ENCODE measurements at places on chromosomes 1 and 21.

- peak; percentile 70 for DNase-seq
These were observed 26.8 kb downstream of the TMEM201 start for GRCh38 chr1:9615316-9616063.

DNA sequence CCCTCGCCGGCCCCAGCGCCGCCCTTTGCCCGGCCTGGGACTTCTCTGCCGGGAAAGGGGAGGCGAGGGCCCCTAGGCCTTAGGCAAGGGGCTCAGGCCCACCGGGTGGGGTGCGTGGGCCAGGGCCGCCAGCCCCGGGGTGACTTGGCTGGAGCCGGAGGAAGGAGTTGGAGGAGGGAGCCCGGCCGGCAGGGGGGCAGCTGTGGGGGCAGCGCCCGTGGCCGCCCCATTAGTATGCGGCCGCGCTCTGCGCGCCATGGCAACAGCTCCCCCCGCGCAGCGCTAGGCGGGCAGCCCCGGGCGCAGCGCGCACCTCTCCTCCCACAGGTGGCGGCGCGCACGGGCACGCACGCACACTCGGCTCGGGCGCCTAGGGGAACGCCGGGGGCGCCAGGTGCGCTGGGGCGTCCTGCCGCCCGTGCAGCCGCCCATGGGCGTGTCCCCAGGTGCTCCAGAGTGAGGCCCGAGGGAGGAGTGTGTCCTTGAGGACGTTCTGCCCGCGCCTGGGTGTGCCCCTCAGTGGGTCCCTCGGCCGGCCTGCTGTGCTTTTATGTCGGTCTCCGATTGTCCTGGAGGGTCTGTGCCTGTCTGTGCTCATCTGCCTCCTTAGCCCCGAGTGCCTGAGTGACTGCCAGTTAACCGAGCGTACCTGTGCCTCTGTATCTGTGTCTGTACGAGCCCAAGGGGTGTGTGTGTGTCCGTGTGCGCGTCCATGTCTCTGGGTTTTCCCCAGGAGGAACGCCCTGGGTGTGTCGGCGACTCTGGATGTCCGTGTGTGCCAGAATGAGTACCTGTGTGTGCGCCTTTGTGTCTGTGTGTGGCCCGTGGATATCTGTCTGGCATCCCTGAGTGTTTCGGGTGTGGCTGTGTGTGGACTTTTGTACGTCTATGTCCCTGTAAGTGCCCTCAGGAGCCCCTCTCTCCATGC is 38.2 kb upstream of the WASF2 start:
- DNase-seq: peak; percentile 55

- DNase-seq: no peak
These were observed 19.0 kb upstream of the LUZP1 start for GRCh38 chr1:23187637-23188036.

DNA sequence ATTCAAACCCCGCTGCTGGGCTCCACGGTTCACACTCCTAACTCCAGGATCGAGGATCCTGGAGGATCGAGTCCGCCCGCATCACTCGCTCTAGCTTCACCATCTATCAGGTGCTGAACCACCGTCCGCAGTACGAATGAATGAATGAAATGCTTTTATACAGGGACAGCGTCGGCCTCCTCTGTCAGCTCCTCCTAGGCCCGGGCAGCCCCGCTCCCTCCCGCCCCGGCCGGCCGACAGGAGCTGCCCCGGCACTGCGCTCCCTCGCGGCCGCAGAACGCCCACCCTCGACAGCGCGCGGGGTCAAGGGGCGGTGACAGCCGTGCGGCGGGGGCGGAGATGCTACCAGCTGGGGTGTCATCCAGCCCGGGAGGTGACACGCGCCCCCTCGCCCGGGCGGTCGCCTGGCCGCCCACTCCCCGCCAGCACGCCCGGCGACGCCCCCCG is 520 bp downstream of the ZBTB17 start:
- peak; percentile 53 for DNase-seq

DNA sequence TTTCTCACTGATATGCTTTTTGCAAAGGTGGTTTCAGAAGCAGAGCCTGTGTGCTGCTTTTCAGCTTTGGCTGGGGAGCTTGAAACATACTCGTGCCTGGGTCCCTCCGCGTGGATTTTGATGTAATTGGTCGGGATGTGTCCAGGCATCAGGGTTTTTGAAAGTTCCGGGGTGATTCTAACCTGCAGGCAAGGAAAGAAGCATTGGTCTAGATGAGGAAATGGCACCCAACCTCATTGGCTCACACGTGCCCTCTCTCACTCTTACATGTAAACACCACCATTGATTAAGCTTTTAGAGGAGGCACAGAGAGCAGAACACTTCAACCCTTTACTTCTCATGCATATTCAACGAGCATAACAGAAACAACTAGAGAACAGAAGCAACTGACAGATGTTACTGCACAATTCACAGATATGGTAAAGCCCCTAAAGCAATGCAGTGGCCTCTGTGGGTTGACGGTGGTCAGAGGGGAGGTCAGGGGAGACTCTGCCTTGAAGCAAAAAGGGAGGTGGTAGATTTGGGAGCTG is 112.1 kb downstream of the TLR5 start:
- no peak for DNase-seq

DNA sequence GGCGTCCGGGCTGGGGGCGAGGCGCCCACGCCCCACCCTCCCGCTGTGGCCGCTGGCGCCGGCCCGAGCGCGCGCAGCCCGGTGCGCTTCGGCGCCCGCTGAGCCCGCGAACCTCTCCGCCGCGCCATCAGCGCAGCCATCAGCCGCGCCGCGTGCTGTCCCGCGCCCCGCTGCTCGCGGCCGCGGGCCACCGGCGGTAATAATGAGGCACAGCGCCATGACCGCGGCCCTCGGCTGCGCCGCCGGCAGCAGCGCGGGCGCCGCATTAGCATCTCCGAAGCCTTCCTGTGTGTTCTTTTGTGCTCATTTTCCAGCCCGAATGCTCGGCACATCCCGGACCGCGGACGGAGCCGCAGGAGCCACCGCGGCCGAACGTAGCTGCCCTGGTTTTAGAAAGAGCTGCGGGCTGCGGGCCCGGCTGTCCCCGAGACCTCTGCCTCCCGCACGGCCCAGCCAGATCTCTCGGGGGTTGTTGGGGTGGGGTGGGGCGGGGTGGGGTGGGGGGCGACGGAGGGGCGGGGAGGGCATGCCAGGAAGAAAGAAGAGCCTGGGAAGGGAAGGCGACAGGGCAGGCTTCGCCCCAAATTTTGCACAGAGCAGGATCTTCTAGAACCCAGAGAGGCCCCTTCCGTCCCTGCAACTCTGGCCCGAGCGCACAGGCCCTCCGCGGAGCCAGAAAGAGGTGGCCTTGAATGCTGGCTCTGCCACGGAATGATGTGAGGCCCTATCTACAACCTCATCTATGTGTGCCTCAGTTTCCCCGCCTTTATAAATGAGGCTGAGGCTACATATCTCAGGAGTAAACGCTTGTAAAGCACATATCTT is 55.3 kb downstream of the RRAGC start:
- DNase-seq: no peak

DNA sequence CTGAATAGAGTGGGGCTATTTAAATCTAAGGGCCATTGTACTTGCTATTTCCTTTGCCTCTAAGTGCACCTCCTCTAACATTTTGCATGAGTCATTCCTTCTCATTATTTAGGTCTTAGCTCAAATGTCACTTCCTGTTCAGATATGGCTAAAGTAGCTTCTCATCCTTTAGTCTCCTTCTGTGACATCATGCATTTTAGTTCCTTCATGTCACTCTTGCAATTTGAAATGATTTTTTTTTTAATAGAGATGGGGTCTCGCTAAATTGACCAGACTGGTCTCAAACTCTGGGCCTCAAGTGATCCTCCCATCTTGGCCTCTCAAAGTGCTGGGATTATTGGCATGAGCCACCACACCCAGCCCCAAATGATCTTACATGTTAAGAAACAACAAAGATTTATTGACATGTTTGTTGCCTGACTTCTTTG is 6.6 kb downstream of the TBX19 start:
- no peak for DNase-seq

DNA sequence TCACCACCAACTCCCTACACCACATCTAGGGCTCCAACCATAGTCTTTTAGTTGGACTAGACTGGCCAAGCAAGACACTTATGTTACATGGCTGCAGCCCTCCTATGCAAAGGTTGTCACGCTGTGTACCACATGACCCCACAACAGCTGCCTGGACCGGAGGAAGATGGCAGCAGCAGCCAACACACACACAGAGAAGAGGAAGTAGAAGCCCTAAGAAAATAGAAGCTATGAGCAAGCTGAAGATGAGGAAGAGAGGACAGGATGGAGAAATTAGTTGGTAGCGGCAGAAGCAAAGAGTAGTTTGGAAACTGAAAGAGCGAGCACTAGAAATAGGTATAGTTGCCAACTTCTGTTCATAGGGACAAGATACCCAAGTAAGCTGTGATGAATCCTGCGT is 60.8 kb upstream of the RALGPS2 start:
- no peak for DNase-seq

GRCh38 chr1:154970631-154971340 is at the start of gene SHC1:
SHC1 (minus strand) TSS chr1:154970747; CDS start chr1:154970526, 221 bp downstream.
- DNase-seq: peak; percentile 43

DNA sequence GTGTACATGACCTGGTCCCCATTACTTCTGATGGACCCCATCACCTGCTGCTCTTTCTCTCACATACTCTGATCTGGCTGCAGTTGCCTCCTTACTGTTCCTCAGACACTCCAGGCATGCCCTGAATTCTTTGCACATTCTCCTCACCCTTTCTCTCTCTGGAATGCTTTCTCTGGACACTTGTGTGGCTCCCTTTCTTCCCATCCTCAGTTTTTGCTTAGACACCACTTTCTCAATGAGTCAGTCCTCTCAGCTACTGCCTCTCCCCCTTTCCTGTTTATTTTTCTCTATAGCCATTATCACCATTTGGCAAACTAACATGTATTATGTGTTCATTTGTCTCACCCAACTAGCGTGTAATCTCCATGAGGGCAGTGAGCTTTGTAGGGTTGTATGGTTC is 28.1 kb downstream of the PLXNA2 start:
- DNase-seq: no peak

- DNase-seq: no peak
These were observed 39.0 kb upstream of the ARHGEF16 start for GRCh38 chr1:3415260-3416090.

GRCh38 chr1:177464686-177465085 is 293.9 kb downstream of the BRINP2 start:
- DNase-seq: no peak

GRCh38 chr21:29208682-29209059 is 78.2 kb downstream of the MAP3K7CL start:
- DNase-seq: no peak

DNA sequence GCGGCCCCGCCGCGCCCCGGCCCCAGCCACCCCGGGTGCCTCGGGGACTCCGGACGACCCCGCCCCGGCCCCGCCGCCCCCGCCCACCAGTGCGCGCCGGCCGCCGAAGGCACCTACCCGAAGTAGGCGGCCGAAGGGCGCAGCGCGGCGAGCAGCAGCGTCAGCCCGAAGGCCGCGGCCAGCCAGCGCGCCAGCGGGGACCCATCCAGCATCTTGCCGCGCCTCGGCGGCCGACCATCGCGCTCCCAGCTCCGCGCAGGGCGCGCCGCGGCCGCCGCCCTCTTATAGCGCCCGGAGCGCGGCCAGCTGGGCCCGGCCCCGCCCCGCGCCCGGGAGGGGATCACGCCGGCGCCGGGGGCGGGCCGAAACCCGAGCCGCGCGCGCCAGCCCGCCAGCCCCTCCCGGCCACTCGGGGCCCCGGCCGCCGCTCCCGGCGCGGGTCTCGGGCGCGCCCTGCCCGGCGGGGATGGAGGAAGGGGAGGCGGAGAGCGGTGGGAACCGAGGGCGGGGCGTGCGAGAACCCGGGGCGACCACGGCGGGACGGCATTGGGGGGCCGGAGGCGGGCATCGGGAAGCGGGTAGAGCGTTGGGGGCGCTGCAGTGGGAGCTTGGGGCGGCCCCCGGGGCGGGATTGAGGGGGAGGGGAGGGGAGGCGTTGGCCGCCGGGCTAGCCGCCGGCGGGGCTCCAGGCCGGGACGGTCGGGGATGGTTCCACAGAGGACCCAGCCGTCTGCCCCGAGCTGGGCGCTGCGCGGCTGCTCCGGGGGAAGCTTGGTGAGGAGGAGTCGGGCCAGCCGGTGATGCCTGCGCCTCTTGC is at the start of gene WNT9A:
Gene WNT9A (minus strand): TSS at position 257 of the 817 bp plus-strand sequence. CDS start 45 bp downstream, at position 212.
- DNase-seq: no peak

GRCh38 chr21:43842742-43843141 is 22.3 kb upstream of the AGPAT3 start:
- no peak for DNase-seq

DNA sequence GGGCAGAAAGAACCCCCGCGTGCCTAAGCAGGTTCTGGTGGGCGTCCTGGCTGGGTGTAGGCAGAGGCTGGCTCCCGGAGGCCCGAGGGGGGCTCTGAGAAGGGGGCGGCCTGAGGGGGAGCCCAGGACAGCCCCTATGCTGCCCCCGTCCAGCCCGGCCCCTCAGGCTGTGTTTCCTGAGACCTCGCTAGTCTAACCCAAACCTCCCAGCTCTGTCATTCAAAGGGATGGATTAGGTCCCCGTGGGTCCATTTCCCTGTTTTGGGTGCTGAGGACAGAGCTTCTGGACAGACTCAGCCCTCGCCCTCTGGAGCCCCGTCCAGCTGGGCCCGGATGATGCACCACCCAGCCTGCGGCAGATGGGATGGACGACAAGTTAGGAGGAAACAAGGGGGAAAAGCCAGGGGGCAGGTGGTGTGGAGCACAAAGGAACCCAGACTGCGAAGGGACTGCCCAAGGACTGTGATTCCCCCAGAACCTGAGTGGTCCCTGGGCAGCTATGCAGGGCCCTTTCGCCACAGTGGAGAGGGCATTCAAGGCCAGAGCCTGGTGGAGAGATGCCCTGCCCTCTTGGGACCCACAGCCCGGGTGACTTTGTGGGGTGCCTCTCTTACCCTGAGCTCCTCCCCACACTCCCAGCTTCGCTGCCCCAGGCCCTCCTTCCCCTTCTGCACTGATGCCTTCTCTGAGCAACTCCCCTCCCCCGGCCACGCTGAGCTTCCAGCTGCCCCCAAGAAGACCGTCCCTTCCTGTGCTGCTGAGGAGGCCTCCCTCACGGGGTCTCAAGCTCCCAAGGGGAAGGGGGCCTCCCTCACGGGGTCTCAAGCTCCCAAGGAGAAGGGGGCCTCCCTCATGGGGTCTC is 2.8 kb downstream of the HES4 start:
- DNase-seq: no peak

GRCh38 chr1:220123889-220124288 is 30.0 kb downstream of the IARS2 start:
- peak; percentile 17 for DNase-seq

DNA sequence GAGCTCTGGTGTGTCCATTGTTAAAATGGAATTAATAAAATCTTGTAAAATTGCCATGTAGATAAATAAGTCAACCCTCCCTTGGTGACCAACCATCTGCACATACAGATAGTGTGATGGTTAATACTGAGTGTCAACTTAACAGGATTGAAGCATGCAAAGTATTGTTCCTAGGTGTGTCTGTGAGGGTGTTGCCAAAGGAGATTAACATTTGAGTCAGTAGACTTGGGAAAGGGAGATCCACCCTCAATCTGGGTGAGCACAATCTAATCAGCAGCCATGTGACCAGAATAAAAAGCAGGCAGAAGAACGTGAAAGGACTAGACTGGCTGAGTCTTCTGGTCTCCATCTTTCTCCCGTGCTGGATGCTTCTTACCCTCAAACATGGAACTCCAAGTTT is 174.8 kb downstream of the LTN1 start:
- DNase-seq: no peak

Measured in activated naive CD4-positive, alpha-beta T cell treated with anti-CD3 and anti-CD28 coated beads for 36 hours (primary cell).